ENCODE measurements at places on chromosomes 6 and 20. TPM values are rescaled to one million over a fixed set of nuclear protein-coding genes. Genes with fewer than 3 reads are reported as not detected.

SOBP gene
- 2.1 TPM for total RNA-seq

ASIP gene
- total RNA-seq, result not detected

BPIFB1 gene
- not detected for total RNA-seq

PRL gene
- total RNA-seq, result not detected

- DNase-seq, result no peak
Observed at GRCh38 chr6:86017236-86017635, 374.6 kb upstream of the SYNCRIP start.

- DNase-seq, result no peak
Observed at GRCh38 chr6:3016473-3017280, 17.0 kb downstream of the NQO2 start.

DNA sequence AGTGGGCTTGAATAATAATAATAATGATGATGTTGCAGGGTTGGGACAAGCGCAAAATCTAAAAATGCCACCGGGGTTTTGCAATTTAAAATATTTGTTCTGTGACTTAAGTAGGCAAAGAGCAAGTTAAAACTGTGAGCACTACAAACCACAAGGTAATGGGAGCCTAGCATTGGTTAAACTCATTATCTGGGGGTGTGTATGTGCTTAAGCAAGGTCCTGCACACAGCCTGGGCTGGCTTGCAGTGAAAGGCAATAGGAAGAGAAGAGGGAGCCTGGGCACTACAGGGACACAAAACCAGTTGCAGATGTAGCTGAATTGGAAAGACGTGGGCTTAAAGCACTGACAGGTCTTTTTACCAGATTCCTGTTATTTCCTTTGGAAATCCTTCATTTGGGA is 11.7 kb downstream of the SIM1 start:
- DNase-seq, result no peak

- DNase-seq, result no peak
Observed at GRCh38 chr20:37240337-37241067, 21.1 kb downstream of the GHRH start.

Data from Daoy (cell line).